ENCODE measurements at places on chromosomes 11 and 22.

DNA sequence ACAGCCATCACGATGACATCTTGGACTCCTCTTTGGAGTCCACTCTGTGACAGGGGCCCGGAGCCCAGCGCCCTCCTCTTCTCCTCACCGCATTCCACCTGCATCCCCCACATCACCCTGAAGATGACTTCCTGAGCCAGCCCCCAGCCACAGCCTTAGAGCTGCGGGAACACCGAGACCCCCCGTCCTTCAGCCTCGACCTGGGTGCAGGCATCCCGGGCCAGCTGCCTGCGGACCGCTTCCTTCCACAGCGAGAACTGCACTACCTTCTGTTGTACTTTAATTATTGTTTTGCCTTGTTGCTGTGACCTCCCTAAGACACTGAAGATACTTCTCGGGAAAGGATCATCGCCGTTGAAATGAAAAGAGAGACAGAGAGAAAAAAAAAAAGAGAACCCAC, 42.1 kb downstream of the DBX1 start:
- DNase-seq = no peak

DNA sequence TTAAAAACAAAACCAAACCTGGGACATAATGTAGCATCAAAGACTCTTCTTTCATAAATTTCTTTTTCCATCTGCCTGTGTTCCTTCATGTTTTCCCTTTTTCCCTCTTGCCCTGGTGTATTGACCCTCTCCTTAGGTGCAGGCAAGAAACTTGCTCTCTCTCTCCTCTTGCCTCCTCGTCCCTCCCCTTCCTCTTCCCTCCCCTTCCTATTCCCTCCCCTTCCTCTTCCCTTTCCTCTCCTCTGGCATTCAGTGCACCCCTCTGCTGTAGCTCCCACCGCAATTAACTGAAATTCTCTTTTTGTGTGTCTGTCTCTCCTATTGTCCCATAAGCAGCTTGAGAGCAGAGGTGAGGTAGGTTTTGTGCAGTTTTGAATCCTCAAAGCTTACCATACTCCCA, 49.9 kb downstream of the CSF2RB start:
- no peak for DNase-seq

DNA sequence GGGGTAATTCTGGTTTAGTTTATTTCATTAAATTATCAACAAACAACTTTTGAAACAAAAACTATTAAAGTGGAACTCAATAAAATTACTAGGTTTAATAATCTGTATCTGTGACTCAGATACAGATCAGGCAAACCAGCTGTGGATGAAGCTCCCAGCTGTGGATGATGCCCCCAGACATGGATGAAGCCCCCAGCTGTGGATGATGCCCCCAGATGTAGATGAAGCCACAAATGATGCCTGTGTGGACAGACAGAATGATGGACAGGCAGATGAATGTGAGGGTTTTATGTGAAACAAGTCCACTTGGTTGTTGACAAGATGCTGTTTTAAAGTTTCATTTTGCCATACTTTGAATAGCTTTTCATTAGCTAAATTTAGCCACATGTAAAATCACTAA, 5.8 kb upstream of the ZNF74 start:
- no peak for DNase-seq

DNA sequence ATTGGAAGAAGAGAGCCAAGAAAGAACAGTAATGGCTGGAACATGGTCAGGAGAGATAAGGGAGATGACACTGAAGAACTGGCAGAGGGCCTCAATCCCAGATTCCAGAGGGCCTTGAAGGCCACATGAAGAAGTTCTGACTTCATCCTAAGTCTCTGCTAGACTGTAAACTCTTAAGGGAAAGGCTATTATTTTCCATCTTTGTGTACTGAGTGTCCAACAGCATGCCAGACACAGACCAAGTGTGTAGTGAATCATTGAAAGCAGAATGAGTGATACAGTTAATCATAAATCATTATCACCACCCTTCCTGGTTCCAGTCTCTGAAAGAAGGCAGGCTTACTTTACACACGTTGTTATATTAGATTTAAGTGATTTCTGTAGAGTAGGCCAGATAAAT, 185.3 kb upstream of the C11orf87 start:
- no peak for DNase-seq

GRCh38 chr11:128042290-128042751, 545.0 kb downstream of the ETS1 start:
- DNase-seq = no peak

- no peak for DNase-seq
Measured at GRCh38 chr11:69335007-69335780, 41.2 kb downstream of the MYEOV start.

GRCh38 chr22:46883092-46883910, 120.9 kb downstream of the TBC1D22A start:
- DNase-seq = no peak

GRCh38 chr11:34329876-34330275, 27.9 kb downstream of the ABTB2 start:
- no peak for DNase-seq

DNA sequence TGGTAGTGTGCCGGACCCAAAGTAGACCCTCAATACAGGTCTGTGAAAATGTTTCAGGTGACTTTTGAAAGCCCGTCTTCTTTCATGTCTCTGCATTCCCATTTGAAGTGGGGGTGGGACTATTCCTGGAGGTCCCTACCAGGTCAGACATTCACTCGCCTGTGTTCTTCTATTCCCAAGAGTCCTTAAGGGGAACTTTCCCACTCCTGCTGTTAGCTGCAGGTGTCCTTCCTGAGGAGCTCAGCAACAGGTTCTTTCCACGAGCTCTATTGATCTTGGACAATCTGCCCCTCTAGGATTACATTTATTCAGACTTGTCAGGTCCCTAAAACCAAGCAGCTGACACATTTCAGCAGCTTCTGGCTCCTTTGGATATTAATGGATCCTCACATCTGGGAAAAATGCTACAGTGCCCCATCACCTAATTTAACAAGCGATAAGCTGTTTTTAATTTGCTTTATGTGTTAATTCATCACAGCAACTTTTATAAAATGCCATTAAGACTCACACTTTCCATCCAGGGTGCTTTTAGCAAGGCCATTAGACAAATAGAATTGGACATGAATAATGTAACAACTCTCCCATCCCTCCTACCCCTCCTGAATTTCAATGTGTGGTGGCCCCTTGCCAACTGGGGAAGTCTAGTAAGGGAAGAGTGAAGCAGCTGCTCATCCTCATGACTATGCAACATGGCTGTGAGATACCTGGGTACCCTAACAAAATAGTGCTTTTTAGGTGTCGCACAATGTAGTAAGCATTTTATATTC, 259.5 kb upstream of the CCDC90B start:
- no peak for DNase-seq

DNA sequence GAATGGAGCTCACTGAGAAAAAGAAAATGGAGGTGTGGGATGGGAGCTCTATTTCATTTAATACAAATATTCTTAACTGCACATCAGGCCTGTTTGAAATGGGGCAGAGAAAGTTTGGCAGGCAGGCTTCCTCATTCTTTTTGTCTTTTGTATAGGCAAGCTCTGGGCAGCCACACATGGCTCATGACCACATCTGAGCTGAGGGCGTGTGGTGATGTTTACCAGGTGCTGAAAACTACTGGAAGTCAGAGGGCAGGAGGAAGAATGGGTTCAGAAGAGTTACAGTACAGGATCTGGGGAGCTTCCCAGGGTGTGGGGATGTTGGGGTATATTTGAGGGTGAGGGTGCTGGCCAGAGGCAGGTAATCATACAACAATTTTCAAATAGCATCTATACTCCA, 66.3 kb upstream of the NAV2 start:
- no peak for DNase-seq

DNA sequence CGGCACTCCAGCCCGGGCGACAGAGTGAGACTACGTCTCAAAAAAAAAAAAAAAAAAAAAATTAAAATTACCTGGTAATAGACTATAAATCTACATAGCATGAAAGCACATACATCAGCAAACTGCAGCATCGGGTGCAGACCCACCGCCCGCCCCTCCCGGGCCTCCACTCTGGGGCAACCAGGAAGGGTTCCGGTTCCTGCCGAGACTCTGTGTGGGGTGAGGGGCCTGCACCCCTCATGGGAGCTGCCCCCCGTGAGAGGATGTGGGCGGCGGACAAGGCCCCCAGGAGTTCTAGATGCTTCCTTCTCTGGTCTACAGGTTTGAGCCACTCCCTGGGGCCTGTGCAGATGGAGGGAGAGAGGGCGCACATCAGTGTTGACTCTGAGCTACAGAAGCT, 9.1 kb downstream of the DRD4 start:
- DNase-seq = no peak

GRCh38 chr11:62432695-62433094, 13.9 kb downstream of the SCGB1A1 start:
- no peak for DNase-seq

DNA sequence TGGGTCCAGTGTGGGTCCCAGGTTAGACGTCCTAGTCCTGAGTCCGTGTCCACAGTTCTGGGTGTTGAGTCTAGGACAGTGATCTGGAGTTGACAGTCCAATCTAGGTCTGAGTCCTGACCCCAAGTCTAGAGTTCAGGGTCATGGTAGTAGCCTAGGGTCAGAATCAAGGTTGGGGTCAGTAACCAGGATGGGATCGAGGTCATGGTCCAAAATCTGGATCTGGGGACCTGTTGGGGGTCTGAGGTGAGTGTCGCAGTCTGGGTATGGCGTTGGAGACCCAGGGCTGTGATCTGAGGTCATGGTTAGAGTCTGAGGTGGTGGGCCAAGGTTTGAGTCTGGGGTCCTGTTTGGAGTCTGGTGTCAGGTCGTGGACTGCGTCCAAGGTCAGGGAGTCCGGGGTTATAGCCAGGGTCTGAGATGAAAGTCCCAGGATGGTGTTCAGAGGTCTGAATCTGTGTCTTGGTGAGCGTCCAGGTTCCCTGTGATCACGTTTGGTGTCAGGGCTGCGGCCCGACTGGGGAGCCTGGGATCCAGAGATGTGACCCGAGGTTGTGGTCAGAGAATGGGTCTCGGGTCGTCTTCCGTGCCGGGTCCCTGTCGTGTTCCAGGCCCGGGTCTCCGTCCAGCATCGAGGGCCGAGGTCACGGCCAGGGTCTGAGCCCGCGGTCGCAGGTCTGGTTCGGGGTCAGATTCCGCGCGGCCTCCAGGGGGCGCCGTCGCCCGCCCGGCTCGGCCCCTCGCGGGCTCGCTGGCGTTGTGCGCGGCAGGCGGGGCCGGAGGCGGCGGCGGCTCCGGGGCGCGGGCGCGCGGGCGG, 432 bp upstream of the GRK2 start:
- peak; percentile 90 for DNase-seq

DNA sequence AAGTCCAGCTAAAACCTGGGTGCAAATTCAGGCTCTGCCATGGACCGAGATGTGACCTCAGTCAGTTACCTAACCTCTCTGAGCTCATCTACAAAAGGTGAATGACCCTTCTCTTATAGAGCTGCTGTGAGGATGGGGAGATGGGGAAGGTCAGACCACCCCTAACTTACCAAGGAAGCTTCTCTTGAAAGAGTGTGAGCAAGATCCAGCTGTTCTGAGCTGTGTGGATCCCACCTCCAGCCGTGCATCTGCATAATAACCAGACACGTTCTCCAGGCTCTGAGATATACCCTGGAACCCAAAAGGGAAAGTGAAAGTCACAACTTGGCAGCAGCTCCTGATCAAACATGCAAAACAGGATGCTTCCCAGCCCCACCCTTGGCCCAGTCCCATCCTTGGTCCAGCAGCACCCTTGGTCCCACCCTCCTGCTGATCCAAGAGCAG, at the start of gene APOL3:
TSS of gene APOL3 (minus strand) at position 257 of the 444 bp plus-strand sequence. CDS start 11,700 bp downstream, outside the sequence.
- no peak for DNase-seq

DNA sequence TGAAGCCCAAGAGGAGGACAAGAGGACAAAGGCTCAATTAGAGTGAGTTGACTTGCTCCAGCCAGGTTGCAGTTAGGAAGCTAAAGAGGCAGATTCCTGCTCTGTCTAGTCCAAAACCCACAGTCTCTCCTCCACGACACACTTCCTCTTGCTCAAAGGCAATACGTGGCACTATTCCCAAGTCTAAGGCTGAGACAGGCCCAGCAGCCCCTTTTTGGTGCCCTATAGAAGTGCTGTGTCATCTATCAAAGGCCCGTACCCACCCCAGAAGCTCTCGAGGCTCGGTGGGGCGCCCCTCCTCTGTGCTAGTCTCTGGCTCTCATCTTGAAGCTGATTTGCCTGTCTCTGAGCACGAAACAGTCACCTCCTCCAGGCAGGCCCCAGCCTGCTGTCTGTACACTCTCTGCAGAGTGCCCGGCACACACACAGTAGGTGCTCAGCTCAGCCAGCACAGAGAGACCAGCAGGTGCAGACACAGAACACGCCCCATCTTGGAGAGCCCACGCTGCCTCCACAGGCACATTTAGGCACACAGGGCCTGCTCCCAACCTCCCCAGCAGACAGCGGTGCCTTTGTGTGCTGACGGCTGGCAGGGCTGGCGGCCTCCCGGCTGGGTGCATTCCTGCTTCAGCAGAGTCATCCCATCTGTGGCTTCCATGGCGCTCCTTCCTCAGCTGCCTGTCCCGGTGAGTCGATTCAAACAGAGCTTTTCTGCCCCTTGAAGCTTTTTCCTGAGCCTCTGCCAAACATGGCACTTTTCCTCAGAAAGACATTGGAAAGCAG, 52.8 kb downstream of the MYH9 start:
- peak; percentile 67 for DNase-seq

DNA sequence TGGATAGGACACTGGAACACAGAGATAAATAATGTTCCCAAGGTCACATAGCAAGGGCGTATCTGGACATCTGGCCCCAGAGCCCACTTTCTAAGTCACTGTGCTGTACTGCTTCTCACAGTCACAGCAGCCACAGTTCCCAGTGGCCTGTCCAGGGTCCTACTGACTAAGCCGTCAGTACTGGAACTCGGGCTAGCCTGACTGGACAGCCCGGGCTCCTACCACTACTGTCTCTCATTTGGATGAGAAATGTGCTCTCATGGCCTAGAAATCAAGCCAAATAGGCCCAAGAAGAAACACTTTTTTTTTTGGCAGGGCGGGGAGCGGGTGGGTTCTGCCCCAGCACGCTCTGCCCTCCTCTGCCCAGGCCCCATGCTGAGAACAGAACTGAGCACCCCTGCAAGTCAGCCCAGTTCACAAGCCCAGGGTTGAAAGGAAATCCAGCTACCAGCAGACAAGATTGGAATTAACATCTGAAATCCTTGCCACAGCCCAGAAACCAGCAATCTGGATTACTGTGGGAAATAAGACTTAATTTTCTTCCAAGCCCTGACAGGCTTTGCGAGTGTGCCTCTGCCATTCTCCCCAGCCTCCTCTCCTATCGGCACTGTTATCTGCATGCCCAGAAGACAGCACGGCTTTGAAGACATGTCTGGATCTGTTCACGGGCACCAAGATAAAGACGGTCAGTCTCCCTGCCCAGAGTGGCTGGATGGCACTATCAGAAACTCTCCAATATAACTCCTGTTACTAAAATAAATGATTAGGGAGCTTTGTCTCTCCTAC, 182.9 kb upstream of the NCAM1 start:
- DNase-seq = no peak
